ENCODE measurements at places on chromosomes 1 and 21. TPM values are rescaled to one million over a fixed set of nuclear protein-coding genes. Genes with fewer than 3 reads are reported as not detected.

DNA sequence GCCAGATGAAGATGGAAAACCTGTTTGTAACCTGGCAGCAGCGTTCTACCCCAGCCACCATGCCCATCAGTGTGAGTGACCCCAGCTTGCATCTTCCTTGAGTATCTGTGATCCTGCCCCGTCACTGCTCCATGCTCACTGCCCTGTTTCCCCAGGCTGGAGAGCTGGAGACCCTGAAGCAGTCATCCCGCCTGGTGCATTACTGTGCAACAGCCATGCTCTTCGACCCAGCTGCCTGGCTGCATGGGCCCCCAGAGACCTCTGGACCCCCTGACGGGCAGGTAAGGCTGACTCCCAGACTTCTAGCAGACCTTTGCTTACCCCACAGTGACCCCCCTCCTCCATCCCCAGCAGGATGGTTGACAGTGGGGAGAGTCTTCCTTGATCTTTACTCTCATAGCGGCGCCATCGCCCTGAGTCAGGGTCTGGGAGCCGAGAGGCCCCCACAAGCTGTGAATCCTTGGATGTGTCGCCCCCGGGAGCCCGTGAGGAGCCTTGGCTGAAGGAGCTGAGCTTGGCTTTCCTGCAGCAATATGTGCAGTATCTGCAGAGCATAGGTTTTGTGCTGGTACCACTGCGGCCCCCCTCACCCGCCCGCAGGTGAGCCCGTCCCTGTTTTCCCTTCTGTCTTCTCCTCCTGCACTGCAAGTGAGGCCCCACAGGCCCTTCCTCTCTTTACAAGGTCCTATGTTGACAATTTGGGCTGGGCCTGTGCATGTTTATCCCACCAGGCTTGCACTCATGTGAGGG lies 10.4 kb downstream of the HYI start:
- H3K27me3 ChIP-seq, result no peaks in the 10 kb centered on the region
- no peaks in the 10 kb centered on the region for H3K4me1 ChIP-seq
- DNase-seq, result no peak
- H3K27ac ChIP-seq, result no peak overlapping the region
- no peak overlapping the region for H3K4me3 ChIP-seq
- peaks cover 7% of the 10 kb centered on the region for H3K36me3 ChIP-seq

DNA sequence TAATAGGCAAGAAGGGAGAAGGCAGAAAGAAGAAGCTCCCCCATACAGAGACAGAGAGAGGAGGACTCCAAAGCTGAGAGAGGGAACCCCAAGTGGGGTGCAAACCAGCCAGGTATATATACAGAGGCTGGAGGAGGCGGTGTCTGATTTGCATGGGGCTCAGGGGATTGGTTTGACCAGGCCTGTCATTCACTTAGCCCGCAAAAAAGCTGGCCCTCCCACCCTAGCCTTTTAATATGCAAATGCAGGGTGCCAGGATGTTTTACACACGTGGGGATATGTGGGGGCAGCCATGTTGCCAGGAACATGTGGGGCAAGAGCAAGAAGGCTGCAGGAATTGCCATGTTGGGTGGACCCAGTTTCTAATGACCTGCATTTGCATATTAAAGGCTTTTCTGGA lies 37.0 kb upstream of the TENT5B start:
- DNase-seq, result no peak
- H3K36me3 ChIP-seq, result no peaks in the 10 kb centered on the region
- peaks cover 5% of the 10 kb centered on the region for H3K4me1 ChIP-seq
- no peak overlapping the region for H3K4me3 ChIP-seq
- no peaks in the 10 kb centered on the region for H3K27me3 ChIP-seq

- no peak overlapping the region for H3K27ac ChIP-seq
- no peaks in the 10 kb centered on the region for H3K4me1 ChIP-seq
- H3K4me3 ChIP-seq, result no peak overlapping the region
Observed at GRCh38 chr1:17874231-17874630, 119.1 kb downstream of the ACTL8 start.

DNA sequence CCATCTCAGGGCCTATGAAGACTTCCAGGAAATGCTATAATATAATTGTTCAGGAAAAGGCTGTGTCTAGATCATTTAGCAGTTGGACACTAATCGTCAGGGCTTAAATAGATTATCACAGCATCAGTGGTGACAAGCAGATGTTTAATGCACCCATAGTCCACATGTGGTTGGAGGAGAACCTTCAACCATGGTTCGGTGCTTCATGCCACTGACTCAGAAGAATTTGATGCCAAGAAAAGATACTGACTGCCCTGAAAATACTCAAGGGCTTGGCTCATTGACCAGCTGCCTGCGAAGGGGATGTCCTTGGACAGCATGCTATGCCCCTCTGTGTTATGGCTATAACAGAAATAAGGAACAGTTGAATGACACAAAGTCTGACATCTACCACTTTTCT lies 175.7 kb downstream of the HHIPL2 start:
- H3K36me3 ChIP-seq, result no peaks in the 10 kb centered on the region
- DNase-seq, result no peak
- no peaks in the 10 kb centered on the region for H3K4me1 ChIP-seq
- peaks cover 12% of the 10 kb centered on the region for H3K27me3 ChIP-seq
- no peak overlapping the region for H3K4me3 ChIP-seq
- no peak overlapping the region for H3K27ac ChIP-seq

- H3K27me3 ChIP-seq, result peaks cover 3% of the 10 kb centered on the region
- no peak overlapping the region for H3K4me3 ChIP-seq
- no peak overlapping the region for H3K27ac ChIP-seq
- H3K36me3 ChIP-seq, result no peaks in the 10 kb centered on the region
- no peak for DNase-seq
Observed at GRCh38 chr1:31164291-31164690, 75.4 kb downstream of the NKAIN1 start.

Gene GPR52
- 4.4 TPM for total RNA-seq

Gene SPOCD1
- not detected for total RNA-seq

Gene CHAF1B
- 20.2 TPM for total RNA-seq

Gene DPT
- total RNA-seq, result not detected

Measured in natural killer cell treated with Interleukin-12 subunit alpha and Interleukin-12 subunit beta and Interleukin-15 and Interleukin-18, amount 100 ng/mL, for 72 hours (primary cell).